ENCODE measurements at places on chromosomes 13 and 19.

DNA sequence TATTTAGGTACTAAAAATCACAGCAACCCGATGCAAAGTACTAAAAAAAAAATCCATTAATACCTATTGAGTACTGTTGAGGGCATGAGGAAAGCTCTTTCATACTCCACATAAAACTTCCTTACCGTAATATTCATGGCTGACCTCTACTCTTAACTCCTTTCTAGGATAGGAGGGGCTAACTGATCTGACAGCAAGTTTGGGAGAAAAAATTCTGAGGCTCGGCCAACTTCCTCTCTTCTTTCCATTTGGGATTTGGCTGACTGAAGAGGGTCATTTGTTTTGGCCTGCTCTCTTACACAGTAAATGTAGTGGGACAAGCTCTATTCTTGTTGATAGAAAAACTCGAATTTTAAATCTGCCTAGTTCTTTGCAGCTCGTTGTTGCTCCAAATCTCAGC is 9.4 kb upstream of the USPL1 start:
- DNase-seq, result peak; percentile 8

- DNase-seq, result no peak
These were observed 30.3 kb downstream of the LAMP1 start for GRCh38 chr13:113327391-113327765.

- DNase-seq, result no peak
These were observed 7.0 kb upstream of the MAP3K10 start for GRCh38 chr19:40184273-40184672.

DNA sequence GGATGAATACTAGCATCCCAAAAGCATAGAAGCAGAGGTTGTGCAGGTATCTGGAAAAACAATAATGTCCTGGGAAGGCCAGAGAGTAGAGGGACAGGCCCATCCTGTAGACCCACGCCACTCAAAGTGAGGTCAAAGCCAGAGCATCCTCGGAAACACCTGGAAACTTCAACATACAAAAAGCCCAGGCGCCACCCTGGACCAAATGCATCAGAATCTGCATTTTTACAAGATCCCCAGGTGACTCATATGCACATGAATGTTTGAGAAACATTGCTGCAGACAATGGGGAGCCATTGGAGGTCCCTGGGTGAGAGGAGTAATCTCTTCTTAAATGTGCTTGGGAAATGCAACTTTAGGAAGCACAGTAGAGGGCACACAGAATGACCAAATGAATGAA is 684.1 kb downstream of the DIAPH3 start:
- DNase-seq, result no peak

DNA sequence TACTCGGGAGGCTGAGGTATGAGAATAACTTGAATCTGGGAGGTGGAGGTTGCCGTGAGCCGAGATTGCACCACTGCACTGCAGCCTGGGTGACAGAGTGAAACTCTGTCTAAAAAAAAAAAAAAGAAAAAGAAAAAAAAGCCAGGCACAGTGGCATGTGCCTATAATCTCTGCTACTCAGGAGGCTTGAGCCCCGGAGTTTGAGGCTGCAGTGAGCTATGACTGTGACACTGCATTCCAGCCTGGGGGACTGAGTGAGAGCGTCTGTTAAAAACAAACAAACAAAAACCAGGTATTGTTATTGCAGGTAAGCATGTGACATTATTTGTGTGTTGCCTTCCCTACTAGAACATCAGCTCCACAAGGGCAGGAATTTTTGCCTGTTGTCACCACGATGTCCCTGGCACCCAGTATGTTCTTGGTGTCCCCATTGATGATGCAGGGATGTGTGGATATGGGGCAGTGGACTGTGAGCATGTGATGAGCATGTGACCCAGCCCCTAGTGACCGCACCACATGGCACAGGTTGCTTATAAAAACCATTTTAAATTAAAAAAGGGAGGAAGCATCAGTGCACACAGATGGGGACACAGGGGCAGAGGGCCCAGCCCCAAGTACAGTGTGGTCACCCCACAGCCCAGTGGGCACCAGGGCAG is 1.6 kb upstream of the KANK2 start:
- DNase-seq, result no peak

DNA sequence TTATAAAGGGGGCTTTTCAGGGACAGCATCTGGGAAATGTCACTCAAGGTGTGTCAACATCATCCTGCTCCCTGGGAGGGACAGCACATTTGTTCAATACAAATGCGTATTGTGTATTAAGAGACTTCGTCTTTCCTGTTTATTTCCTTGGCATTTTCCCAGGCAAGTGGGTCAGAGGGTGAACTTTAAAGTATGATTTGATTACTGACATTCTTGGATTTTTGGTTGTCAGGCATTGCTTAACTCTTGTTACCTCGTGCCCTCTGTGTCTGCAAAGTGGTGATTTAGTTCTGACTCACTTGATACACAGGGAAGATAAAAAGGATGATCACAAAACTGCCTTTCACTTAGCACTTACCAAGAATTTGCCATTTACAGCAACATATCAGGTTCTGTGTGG is 292.7 kb downstream of the SUCLA2 start:
- DNase-seq, result no peak

DNA sequence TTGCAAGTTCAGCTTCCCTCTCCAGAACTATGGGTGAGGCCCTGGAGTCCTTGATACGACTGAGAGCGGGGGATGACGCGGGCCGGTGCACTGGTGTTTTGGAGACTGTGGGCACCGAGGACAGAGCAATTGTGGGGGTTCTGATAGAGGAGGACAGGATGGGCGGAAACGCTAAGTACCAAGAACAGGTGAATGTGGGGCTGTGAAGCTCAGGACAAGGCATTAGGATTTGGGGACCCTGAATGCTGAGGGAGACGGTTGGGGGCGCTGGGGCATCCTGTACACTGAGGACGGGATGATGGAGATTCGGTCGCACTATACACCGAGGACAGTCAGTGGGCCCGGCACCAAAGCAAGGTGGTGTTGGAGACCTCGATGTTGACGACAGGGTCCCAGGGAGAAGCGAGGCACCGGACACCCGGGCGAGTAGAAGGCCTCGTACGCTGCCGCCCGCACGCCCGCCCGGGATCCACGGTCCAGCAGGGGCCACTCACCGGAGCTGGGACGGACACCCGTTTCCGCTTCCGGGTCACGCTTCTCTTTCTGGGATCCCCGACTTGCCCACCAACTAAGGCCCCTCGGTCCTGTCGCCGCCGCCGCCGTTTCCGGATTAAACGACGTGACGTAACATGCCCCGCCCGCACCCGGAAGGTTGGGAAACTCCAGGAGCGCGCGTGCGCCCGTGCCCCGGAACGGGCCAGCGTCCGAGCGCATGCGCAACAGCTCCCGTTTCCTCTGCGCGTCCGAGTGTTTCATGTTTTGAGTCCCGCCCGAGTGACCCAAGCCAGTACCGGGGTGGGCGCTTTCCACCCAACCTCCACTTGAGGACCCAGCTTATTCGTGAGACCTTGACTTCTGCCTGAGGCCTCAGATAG is at the start of gene CHMP2A:
CHMP2A (minus strand) TSS at position 612 of the 875 bp plus-strand sequence. CDS start 893 bp downstream, outside the sequence.
- DNase-seq, result no peak

DNA sequence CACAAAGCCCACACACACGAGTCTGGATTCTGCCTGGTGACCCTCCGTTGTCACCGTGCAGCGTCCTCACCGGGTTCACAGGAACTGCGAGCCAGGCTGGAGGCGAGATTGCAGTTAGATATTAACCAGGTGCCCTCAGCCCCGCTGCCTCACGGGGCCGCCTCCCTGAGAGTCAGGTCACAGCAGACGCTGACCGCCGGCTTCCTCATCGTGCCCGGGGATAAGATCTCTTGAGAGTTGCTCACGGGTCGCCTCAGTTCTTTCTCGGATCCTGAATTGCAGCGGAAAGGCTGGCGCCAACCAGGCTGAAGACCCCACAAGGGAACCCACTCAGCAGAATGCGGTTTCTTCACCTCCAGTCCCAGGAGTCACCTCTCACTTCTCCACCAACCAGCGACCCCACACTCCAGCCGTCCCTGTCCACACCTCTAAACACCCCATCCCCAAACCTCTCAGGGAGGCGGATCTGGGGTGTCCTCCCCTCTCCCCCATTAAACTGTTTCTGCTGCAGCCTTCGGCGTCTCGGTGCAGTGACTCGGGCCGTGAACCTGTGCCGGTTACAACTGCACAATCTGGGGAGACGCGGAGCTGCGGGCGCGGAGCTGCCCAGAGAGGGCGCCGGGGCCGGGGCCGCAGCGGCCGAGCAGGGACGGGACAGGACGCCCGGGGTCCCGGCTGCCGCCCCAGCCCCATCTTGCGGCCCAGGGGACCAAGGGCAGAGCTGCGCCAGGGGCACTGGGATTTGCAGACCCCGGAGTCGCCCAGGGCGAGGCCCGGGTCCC is 591 bp downstream of the ZNF823 start:
- DNase-seq, result peak; percentile 23

DNA sequence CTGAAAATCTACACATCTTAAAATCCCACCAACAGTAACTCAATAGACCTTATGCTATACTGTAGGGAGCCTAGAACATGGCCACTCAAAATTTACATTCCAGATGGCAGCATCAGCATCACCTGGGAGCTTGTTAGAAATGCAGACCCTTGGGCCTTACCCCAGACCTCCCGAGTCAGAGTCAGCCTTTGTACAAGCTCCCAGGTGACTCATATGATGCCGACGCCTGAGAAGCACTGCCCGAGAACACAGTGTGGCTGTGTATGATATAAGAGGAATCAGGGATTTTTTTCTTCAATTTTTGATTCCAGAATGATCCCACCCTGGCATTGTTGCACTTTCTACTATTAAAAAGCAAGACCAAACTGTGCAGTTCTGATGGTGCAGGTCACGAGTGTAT is 35.9 kb upstream of the CNMD start:
- no peak for DNase-seq

- DNase-seq, result no peak
These were observed 182.0 kb downstream of the RGCC start for GRCh38 chr13:41639237-41639904.

DNA sequence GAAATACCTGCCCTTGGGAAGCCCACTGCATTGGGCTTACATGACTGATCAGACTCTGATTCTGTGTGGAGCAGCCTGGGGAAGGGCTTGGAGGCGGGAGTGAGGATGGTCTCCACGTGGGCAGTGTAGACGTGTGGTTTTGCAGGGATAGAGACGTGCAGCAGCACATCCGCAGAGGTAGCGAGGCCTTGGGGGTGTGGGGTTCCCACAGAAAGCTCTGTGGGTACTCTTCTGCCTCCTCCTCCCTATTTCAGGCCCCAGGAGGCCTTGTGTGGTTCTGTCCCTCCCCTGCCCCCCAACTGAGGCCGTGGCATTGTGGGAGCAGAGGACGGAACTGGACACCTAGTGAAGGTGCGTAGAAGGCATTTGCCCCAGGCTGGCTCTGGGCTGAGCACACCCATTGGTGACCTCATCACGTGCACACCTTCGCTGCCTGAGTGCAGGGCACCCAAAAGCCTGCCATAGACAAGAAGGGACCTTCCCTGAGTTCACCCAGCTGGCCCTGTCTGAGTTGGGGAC is 28.9 kb downstream of the PPP1R37 start:
- DNase-seq, result no peak

GRCh38 chr19:17234911-17235299 is 8.9 kb downstream of the OCEL1 start:
- peak; percentile 33 for DNase-seq

GRCh38 chr19:18231775-18232174 is 5.5 kb upstream of the PDE4C start:
- no peak for DNase-seq

DNA sequence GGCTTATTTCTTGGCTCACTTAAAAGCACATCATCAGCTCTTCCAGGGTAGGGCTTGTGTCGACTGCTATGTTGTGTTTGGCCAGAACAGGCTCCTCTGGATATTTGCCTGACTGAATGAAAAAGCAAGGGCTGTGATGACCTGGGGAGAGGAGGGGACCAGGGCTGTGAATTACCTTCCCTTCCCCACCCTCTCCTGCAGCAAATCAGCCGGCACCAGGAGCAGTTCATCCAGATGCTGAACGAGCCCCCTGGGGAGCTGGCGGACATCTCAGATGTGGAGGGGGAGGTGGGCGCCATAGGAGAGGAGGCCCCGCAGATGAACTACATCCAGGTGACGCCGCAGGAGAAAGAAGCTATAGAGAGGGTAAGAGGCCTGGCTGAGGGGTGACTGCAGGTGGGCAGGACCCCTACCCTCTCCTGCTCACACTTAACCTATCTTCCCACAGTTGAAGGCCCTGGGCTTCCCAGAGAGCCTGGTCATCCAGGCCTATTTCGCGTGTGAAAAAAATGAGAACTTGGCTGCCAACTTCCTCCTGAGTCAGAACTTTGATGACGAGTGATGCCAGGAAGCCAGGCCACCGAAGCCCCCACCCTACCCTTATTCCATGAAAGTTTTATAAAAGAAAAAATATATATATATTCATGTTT is 4.4 kb downstream of the GADD45GIP1 start:
- DNase-seq, result peak; percentile 72

- DNase-seq, result peak; percentile 46
These were observed 314.2 kb downstream of the DLEU7 start for GRCh38 chr13:50529154-50529882.

DNA sequence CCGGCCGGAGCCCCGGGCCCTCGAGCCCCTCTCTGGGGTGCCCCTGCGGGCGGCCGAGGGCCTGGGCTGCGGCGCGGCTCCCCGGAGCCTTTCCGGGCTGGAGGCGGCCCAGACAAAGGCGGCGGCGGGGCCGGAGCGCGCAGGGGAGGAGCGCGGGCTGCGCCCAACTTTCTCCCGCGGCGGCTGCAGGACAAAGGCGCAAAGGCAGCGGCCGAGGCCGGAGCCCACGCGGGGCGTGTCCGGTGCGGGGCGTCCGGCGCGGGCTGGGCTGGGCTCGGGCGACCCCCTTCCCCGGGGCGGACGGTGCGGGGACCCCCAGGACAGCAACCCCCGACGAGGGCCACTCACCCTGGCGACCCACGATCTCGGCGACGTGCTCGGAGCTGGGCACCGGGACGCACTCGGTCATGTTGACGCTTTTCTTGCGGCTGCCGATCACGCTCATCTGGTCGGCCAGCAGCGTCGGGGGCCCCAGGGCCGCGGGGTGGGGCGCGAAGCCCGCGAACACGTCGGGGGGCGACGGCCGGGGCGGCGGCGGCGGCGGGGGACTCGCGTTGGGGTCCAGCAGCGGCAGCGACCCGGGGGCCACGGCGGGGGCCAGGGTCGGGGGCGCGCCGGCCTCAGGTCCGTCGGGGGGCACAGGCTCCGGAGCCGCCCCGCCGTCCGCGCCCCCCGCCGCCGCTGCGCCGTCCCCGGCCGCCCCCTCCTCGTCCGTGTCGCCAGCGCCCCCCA is 843 bp downstream of the MEX3D start:
- DNase-seq, result no peak
